Sigmoid colon (tissue), 7 donors: ENCODE measurements at places on chromosomes 7 and 10. TPM values are rescaled to one million over a fixed set of nuclear protein-coding genes. Genes with fewer than 3 reads are reported as not detected.

GRCh38 chr10:132144086-132144485 lies 42.7 kb upstream of the DPYSL4 start:
- DNase-seq, result no peak
- no peak overlapping the region for H3K27ac ChIP-seq
- H3K4me1 ChIP-seq, result no peaks in the 10 kb centered on the region
- no peak overlapping the region for H3K4me3 ChIP-seq

GRCh38 chr10:75418293-75418692 lies 13.1 kb upstream of the LRMDA start:
- no peaks in the 10 kb centered on the region for H3K36me3 ChIP-seq
- no peaks in the 10 kb centered on the region for H3K4me1 ChIP-seq
- H3K27me3 ChIP-seq, result no peaks in the 10 kb centered on the region

- H3K27ac ChIP-seq, result no peak overlapping the region
- no peak overlapping the region for H3K4me3 ChIP-seq
- no peaks in the 10 kb centered on the region for H3K4me1 ChIP-seq
- no peaks in the 10 kb centered on the region for H3K36me3 ChIP-seq
- DNase-seq, result no peak
- H3K27me3 ChIP-seq, result no peaks in the 10 kb centered on the region
Observed at GRCh38 chr10:34869135-34869836, 54.2 kb upstream of the PARD3 start.

- no peak for DNase-seq
- no peak overlapping the region for H3K27ac ChIP-seq
- no peaks in the 10 kb centered on the region for H3K4me1 ChIP-seq
- H3K36me3 ChIP-seq, result no peaks in the 10 kb centered on the region
- H3K4me3 ChIP-seq, result no peak overlapping the region
- H3K27me3 ChIP-seq, result peaks cover 63% of the 10 kb centered on the region
Observed at GRCh38 chr10:117537904-117538524, 4.5 kb upstream of the EMX2 start.

Gene FFAR4
- not detected for total RNA-seq

Gene GPR37
- 2.3 TPM for total RNA-seq

Gene GIMAP5
- total RNA-seq, result 30.7 TPM
